Effector memory CD8-positive, alpha-beta T cell (primary cell): ENCODE measurements at places on chromosomes 6 and 20.

DNA sequence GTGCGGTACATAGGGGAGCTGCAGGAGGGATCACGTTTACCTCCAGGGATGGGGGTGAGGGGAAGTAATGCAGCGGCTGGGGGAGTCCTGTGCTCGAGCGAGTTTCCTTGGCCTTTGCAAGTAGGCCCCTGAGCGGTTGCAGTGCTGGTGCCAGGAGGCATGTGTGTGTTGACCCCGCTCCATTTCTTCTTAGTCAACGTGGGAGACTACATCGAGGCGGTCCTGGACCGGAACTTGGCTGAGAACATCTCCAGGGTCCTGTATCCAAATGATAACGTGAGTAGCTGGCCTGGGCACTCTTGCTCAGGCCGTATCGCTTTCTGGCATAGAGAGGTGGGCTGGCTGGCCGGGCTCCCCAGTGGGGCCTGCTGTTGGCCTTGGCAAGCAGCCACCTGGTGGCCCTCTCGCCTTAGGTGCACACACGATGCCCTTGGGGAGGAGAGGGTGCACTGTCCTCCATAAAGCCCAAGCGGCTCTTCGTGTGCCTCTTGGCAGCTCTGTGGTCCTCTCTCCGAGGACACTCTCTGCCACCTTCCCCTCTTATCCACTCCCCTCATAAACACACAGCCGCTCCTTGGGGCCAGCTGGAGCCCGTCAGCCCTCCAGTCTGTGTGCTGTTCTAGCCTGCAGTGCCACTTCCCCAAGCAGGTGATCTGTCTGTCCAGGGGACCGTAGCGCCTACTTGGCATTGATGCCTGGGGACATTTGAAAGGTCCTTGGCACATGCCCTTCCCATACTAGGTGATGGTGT, 29.3 kb downstream of the PYGB start:
- no peak for DNase-seq

DNA sequence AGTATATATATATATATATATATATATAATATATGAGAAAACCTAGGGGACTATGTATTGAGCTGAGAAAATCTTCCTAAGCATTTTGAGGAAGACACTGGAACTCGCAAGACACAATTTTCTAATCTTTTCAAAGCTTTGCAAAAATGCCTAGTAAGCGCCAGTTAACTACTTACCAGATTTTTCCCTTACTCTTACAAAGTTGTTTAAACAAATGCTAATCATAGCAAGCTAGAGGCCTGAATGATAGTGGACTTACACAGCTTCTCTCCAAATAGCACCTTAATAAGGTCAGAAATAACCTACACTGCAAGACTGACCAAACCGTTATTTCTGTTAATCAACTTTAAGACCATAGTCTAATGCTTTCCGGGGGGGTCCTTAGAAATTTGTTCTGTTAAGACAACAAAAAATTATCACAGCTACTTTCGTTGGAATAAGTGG, 56.1 kb upstream of the HFE start:
- no peak for DNase-seq

- no peak for DNase-seq
Observed at GRCh38 chr6:131523988-131524673, 48.9 kb upstream of the ARG1 start.

- DNase-seq = no peak
Observed at GRCh38 chr20:49868538-49868937, 46.8 kb downstream of the SPATA2 start.

GRCh38 chr20:57939499-57939898, 229.7 kb upstream of the PMEPA1 start:
- no peak for DNase-seq

- DNase-seq = no peak
Observed at GRCh38 chr6:104418125-104418524, 441.6 kb downstream of the HACE1 start.

DNA sequence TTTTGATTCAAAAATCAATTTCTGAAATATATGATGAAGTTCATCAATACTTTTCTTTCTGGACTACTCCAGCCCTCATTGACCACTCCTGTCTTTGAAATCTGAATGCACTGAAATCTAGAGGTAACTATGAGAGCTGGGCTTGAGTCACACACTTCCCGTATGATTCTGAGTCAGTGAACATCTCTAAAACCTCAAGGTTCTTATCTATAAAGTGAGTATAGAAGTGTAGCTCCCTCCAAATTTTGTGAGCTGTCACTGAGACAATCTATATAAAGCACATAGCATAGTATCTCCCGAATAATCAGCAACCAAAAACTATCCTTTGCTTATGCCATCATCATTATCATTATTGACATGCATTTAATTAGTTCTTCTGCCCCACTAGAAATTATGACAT, 182.4 kb downstream of the TSHZ2 start:
- DNase-seq = no peak

DNA sequence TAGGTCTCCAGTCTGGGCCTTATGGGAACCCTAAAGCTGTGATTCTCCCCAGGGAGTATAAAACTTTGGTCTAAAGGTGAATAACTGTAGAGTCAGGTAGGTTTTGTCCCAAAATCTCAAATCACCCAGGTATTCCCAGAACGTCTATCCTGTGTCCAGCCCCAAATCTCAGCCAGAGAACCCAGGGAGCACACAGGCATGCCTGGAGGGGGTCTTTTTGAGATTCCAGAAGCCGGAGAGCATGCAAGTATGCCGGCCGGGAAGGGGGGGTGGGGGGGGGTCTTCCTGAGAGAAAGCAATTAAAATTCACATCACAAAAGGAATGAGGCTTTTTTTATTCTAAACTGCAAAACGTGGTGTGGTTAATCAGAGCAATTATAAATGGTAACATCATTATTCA, 210.0 kb downstream of the PTPRT start:
- DNase-seq = no peak

GRCh38 chr6:75437421-75437891, 56.1 kb downstream of the FILIP1 start:
- DNase-seq = no peak

DNA sequence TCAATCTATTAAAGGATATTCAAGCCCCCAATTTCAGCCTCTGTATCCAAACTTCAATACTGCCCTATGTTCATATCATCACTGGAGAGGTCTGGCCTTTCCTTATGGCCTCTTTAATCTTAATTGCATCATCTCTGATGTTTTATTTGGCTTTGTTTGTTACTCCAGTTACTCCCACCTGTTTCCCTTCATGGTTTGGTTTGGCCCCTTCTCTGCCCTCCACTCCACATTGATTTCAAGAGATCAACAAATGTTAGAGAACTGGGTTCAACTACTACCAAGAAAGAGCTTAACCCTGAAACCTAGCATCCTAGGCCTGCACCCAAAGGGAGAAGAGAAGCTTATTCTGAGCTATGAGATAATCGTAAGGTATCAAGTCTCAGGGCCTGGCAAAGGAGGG, 221.6 kb downstream of the LAMA2 start:
- no peak for DNase-seq

DNA sequence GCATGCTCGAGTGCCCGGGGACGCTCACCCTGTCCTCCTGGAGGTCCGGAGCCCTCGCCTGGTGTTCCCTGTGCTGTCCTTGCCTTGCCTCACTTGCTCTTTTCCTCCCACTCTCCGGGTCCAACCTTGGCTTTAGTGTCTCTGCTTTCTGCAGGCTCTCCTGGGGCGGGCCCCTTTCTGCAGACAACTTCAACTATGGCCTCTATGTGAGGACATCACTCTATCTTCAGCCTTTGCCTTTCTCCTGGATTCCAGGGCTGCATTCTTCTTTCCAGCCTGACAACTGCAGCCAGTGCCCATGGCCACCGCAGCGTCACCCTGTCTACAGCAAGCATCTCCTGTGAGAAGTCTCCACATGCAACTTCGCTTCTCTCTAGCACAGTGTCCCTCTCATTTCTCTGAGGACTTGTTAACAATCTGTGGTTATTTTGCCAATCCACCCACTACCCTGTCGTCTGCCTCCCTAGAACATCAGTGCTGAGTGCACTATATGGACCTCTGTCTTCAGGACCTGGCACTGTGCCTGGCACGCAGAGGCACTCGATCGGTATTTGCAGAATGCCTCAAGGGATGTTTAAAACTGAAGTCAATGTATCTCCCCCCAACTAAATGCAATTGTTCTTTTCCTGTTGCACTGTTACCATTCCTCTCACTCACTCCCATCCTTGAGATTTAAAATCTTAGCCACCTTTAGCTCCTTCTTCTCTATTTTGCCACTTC, 35.9 kb downstream of the FOXC1 start:
- no peak for DNase-seq

GRCh38 chr20:60064554-60065196, 106.5 kb downstream of the CDH26 start:
- DNase-seq = no peak

GRCh38 chr20:33704197-33704924, 15.7 kb downstream of the PXMP4 start:
- no peak for DNase-seq

- DNase-seq = peak; percentile 42
Observed at GRCh38 chr6:11366183-11366933, 133.9 kb upstream of the NEDD9 start.

- no peak for DNase-seq
Observed at GRCh38 chr20:10171864-10172751, 46.5 kb upstream of the SNAP25 start.

DNA sequence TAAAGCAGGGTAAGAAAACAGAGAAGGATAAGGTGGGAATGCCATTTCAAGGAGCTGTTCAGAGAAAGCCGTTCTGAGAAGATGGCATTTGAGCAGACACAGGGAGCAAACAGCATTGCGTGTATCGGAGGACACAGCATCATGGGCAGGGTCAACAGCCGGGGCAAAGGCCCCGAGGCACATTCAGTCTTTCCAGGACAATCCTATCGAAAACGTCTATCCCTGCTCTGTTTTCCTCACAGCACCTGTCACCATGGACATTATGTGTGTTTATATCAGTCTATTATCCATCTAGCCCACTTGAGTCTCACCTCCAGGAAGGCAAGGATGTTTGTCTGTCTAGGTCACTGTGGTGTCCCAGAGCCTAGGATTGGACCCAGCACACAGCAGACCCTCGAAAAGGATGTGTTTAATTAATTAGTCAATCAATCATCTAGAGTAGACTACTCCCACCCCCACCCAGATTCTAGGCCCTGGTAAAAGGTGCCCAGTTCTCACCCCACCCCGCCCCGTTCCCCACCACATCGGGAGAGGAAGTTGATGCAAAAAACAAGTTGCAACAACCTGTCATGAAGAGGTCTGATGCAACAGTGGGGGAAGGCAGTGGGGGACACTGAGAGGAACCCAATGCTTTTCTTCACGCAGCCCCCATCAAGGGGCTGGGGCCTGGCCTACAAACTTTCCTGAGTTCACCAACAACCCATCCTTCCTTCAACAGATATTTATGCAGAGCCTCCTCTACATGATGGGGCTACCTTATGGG, 66.6 kb downstream of the PREX1 start:
- DNase-seq = peak; percentile 56

- no peak for DNase-seq
Observed at GRCh38 chr6:122033564-122034181, 365.8 kb upstream of the HSF2 start.

DNA sequence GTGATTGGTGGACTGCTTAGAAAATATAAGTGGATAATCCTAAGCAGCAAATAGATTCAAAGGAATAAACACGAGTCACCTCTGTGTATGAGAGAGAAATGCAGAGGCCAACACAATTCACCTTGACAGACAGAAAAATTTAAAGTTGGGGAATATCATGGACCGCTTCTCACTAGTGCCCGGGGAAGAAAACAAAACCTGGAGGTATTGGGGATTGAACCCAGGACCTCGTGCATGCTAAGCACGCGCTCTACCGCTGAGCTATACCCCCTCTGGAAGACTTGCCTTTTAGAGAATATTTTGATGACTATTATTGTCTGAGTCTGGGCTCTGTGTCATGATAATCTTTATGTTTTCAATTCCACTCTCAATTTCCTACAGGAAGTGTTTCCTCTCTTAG, 111.9 kb downstream of the TRIM27 start:
- DNase-seq = no peak

DNA sequence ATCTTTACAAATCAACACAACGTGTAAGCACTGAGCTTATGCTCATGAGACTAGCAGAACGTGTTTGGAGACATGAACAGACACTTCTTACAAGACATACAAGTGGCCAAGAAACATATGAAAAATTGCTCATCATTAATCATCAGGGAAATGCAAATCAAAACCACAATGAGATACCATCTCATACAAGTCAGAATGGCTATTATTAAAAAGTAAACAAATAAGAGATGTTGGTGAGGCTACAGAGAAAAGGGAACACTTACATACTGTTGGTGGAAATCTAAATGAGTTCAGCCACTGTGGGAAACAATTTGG, 327.9 kb upstream of the SOX4 start:
- no peak for DNase-seq

DNA sequence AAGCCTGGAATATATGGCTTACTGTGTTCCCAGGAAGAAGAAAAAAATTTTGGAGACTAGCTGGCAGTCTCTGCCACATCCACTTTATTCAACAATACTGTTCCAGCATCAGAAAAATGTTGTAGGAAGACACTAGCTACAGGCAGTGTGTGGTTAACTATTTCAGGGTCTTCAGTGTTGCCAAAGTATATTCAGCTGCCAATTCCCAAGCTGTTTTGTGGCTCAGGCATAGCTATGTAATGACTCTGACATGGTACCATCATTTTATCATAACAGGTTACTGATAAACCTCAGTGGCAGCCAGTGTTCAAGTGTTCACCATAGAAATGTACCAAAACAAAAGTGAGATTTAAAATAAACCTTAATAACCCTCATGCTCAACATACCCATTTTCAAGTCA, 503.1 kb downstream of the ADGRB3 start:
- no peak for DNase-seq

- DNase-seq = peak; percentile 7
Observed at GRCh38 chr6:13375360-13375878, 47.1 kb upstream of the TBC1D7 start.

DNA sequence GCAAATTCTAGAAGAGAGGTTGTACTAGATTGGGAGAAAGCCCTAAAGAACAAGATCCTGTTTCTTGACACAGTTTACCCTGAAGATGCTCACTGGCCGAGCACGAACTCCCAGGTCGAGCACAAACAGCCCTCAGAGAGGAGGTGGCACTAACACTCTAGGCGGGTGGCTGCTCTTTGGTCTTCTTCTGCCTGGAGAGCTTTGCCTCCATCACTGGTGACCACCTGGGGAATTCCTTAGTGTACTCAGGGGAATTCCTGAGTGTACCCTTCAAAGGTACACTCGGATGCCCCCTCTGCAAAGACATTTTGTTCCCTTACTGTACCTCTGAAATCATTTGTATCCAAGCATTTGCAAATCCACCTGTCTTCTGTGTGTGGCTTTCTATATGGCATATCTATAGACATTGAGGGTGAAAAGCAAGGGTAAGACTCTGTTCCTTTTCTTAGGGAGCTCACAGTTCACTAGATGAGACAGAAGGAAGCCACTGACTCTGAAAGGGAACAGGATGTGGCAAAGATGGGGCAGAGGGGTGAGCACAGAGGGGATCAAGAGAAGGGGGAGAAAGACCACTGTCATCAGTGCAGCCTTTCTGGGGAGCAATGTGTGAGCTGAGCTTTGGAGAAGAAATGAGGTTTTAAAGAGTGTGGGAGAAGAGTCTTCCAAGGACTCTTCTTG, 169.8 kb upstream of the PROKR2 start:
- DNase-seq = no peak

DNA sequence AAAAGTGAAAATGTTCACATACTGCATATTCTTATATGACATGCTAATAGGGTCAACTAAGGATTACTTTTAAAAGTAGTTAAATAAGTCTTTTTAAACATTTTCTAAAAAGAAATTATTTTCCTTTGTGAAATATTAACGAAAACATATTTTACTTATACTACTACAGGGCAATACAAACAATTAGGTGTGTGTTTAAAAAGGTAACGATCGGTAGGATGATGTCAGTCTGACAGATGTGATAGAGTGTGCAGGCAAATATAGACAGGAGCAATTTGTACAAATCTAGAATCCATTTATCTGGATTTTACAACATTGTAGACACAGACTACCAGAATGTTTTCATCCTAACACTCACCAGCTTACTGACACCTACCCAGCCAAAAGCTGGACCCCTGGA, 257.5 kb downstream of the FOXC1 start:
- no peak for DNase-seq
